ENCODE measurements at places on chromosomes 11 and 22.

DNA sequence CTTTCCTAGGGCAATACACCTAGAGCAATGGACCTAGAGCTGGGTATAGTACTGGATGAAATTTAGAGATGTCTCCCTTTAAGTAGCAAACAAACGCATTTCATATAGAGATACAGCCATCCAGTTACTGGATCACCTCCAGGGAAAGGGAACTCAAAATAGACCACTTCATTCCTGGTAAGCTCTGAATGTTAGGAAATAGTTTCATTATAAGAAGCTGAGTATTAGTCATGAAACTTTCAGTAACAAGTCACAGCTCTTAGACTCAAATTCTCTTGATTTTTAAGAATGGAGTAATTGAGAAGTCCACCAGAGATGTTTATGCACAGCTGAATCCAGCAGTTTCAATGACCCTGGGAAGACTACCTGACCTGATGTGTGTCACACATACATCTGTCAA, 221.9 kb downstream of the FAM76B start:
- DNase-seq = no peak

- DNase-seq = peak; percentile 97
Measured at GRCh38 chr22:20243537-20244249, 24.4 kb downstream of the RTN4R start.

- no peak for DNase-seq
Measured at GRCh38 chr11:73367482-73368024, 8.6 kb upstream of the RELT start.

DNA sequence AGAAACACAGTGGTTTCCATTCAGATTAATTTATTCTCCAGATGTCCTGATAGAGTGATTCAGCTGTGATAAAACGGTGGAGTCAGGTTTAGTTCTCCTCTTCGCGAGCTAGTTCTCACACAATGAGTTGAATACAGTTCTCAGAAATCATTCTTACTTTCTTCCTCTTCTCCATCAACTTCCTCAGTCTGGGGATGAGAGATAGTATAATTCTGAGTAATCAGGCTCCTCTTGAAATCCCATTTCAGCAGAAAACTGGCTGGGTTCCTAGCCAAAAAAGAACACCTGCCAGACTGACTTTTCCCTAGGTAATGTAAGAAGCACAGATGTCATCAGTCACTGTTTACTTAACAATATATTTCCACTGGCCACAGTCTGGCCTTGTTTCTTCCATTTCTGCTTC, 76.7 kb downstream of the SVIP start:
- peak; percentile 92 for DNase-seq

- peak; percentile 5 for DNase-seq
Measured at GRCh38 chr11:131544591-131544990, 174.2 kb downstream of the NTM start.

DNA sequence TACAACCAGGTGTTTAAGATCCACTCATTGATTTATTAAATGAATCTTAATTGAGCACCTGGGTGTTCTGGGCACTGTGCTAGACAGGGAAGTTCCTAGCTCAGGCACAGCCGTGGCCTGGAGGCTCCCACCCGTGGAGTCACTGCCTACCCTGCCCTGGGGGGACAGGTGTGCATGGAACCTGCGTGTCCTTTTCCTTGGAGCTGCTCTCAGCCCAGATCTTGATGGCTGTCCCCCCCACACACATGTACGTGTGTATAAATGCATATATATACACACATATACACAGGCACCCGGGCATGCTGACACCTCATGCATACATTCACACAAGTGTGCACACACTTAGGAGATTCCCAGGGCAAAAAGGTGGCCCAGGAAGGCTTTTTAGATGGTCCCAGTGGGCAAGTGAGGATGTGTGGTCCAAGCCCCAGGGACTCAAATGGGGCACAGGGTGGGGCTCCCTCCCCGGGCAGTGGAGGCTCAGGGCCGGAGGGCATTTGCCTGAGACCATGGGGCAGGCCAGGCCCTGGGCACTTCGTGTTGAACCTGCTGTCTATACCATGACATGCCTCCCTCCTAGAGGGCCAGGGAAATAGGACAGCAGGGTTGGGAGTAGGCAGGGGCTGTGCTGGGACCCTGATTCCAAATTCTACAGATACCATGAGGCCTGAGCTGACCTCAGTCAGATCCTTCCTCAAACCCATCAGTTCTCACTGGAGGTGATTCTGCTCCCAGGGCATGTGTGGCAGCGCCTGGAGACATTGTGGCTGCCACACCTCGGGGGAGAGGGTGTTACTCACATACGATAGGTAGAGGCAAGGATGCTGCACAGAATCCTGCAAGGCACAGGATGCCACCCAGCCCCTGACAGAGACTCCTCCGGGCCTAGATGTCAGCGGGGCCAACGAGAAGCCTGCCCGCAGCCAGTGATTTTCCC, 77.8 kb downstream of the BCR start:
- peak; percentile 10 for DNase-seq

DNA sequence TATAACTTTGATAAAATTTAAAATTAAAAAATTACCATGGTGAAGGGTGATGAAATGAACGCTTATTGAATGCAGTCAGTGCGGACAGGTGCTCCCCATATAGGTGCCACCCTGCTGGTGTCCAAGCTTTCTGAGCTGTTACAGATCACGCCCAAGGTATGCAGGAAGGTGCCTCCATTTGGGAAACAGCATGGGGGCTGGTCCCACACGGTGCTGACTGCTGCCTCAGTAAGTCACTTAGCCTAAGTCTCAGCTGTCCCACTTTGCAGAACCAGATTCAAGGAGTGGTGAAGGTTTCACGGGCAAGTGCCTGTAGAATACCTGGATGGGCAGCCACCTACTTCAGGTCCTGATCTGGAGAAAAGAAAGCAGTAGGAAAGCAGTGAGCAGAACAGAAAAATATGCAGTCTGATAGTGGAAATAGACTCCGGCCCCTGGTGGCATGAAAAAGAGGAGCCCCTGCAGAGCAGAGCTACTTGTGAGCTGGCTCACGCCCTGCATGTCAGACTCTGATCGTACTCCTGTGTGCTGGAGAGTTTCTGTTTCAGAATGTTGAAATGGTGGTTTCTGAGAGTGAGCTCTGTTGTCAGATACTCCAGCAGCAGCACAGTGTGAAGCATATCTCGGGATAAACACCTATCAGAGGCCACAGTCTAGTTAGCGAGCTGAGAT, 33.2 kb downstream of the ADORA2A start:
- no peak for DNase-seq

DNA sequence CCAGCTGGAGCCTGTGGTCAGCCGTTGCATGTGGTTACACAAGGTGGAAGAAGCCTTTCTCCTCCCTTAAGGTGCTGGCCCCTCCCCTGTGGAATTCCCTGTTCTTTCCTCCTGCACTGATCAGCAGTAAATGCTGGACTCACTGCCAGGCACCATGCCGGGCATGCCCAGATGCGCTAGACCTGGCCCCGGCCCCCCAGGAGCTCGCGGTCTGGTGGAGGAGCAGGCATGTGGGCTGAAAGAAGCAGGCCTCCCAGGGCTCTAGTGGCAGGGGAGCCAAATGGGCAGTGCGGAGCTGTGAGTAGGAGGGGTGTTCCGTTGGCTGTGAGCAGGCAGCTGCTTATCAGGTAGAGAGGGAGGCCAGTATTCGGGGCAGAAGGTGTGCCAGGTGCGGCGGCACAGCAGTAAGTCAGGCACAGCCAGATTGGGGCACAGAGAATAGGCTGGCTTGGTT, 10.2 kb downstream of the DGKZ start:
- peak; percentile 97 for DNase-seq

GRCh38 chr11:13023423-13023822, 14.3 kb downstream of the RASSF10 start:
- DNase-seq = no peak
